ENCODE measurements at places on chromosomes 7 and 10.

DNA sequence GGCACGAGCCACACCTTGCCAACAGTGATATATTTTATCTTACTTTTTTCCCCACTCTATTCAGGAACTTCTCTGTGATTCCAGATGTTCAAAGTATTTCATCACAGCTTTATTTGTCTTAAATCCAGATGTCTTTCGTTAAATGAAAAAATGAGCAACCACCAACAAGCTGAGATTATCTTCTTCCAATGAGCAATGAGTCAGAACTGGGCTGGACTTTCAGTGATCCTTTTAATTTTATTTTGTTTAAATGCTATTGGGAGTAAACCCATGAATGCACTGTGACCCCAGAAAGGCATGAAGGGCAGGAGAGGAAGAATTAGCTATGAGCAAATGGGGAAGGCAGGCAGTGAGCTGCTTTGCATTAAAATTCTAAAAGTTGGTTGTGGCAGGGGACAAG lies 77.6 kb upstream of the IMMP2L start:
- no peak for DNase-seq

GRCh38 chr10:43267811-43268210 lies 946 bp upstream of the RASGEF1A start:
- DNase-seq = no peak

GRCh38 chr10:116185199-116185867 lies 87.7 kb downstream of the GFRA1 start:
- DNase-seq = no peak

GRCh38 chr10:97542169-97543024 lies 30.2 kb upstream of the ANKRD2 start:
- no peak for DNase-seq

DNA sequence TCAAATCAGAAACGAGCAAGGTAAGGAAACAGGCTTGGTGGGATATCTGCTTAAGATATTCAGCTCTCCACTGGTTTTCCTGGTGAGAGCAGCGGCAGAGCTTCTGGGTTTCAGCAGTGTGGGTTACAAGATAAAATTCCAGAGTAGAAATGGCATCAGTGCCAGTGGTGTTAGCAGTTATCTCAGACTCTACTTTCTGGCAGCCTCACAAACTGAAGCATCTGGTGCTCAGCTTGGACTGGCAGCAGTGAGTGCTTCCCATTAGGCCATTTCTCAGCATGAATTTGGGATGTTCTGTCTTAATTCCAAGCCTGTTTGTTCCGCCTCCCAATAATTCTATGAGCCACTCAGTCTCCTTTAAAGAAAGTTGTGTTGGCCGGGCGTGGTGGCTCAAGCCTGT lies 6.9 kb upstream of the GSTO2 start:
- DNase-seq = no peak

- DNase-seq = no peak
These were observed 29.7 kb downstream of the ZNF467 start for GRCh38 chr7:149743476-149744255.

GRCh38 chr10:43202224-43202656 lies 64.0 kb downstream of the CSGALNACT2 start:
- DNase-seq = no peak

- peak; percentile 48 for DNase-seq
These were observed 514 bp downstream of the NHLRC2 start for GRCh38 chr10:113854761-113855588.

DNA sequence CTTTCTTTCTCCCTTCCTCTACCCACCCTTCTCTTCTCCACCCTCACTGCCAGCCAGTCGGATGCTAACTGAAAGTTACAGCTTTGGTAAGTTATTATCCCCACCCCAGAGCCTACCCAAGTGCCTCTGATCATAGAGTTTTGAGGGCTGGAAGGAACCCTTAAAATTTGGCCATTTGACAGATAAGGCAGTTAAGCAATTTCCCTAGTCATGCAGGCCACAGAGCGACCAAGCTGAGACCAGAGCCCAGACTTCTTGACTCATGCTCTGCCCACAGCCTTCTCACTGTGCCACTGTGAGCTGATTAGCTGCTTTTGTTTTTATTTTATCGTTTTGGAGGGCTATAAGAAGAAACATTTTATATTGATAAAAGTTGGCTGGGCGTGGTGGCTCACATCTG lies 17.2 kb downstream of the SAP25 start:
- DNase-seq = no peak

DNA sequence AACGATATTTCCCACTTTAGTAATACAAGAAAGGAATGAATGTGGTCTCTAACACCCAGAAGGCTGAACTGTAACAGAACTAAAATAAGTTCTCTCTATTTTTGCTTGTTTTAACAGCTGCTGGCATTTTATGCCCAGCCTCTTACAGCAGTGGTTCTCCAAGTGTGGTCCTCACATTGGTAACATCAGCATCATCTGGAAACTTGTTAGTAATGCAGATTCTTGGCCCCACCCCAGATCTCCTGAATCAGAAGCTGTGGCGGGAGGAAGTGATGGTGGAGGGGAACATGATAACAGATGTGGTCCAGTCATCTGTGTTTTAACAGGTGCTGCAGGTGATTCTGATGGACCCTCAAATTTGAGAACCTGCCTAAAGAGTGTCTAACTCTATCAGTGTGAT lies 170.1 kb downstream of the TMEM26 start:
- no peak for DNase-seq

DNA sequence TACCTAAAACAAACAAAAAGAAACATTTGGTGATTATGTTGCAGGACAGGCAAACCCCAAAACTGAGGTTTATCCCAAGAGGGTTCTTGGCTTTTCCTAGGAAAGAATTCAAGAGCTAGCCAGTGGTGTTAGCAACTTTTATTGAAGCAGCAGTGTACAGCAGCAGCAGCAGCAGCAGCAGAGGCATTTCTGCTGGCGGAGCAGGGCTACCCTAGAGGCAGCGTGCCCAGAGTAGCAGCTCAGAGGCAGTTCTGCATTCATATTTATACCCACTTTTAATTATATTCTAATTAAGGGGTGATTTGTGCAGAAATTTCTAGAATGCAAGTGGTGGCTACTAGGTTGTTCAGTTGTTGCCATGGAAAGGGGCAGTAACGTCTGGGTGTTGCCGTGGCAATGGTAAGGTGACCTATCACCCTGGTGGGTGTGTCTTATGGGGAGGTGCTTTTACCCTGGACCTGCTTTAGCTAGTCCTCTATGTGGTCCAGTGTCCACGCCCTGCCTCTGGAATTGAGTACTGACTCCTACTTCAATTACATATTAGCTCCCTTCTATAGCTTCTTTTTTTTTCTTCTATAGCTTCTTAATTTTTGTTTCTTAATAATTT lies 53.9 kb downstream of the VCL start:
- no peak for DNase-seq
